Astrocyte (in vitro differentiated cells and primary cell): ENCODE measurements at places on chromosomes 7 and 10. TPM values are rescaled to one million over a fixed set of nuclear protein-coding genes. Genes with fewer than 3 reads are reported as not detected.

- H3K36me3 ChIP-seq = no peaks in the 10 kb centered on the region
- H3K4me1 ChIP-seq = peaks cover 10% of the 10 kb centered on the region
- H3K27ac ChIP-seq = no peak overlapping the region
- no peaks in the 10 kb centered on the region for H3K27me3 ChIP-seq
Observed at GRCh38 chr7:6316226-6316625, 43.8 kb upstream of the CYTH3 start.

GRCh38 chr10:4195213-4195612, 410.2 kb upstream of the KLF6 start:
- H3K36me3 ChIP-seq = no peaks in the 10 kb centered on the region
- peak; percentile 49 for DNase-seq
- H3K27ac ChIP-seq = no peak overlapping the region
- H3K4me3 ChIP-seq = no peak overlapping the region
- H3K27me3 ChIP-seq = no peaks in the 10 kb centered on the region

The LGI1 gene
- total RNA-seq = 0.41 and 2.0 TPM in 2 replicates

DNA sequence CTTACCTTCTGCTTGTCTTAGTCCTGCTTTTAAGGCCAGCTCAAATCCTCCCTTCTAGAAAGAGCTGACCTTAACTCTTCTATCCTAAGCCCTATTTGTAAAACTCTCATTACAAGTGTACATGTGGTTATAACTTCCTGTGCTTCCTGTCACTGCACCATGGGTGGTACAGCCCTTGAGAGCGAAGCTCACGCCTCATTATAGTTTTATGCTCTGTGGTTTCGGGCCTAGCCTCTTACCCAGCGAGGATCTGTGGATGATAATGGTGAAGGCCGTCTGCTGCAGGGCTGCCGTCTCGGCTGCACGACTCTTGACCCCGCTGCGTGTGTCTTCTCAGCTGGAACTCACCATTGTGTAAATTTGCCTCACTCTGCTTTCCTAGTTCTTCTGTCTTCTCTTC, 74.6 kb downstream of the CUL1 start:
- DNase-seq = peak; percentile 18
- peaks cover 16% of the 10 kb centered on the region for H3K4me1 ChIP-seq
- no peak overlapping the region for H3K4me3 ChIP-seq

- peaks cover 18% of the 10 kb centered on the region for H3K4me1 ChIP-seq
- DNase-seq = peak; percentile 74
- H3K27ac ChIP-seq = peak overlapping the region; percentile 42
- H3K4me3 ChIP-seq = no peak overlapping the region
Observed at GRCh38 chr10:73183667-73184281, 15.9 kb downstream of the FAM149B1 start.

The ENKUR gene
- total RNA-seq = 0.22 and 0.34 TPM in 2 replicates

DNA sequence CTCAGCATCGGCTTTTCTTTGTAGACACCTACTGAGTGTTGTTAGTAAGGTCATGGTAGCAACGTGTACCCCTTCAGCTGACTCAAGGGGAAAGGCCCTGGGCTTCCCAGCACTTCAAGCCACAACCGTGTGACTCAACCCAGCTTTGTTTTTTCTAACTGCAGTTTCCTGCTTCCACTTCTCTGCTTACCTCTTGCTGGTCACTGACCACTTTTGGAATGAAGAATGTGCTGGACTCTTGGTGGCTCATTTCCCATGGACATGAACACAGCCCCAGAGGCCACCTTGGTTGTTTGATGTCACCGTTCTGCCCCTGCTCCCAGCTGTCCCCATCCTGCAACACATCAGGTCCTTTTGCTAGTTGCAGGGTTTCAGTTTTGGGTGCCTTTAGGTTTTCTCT, 69.5 kb upstream of the ZNF438 start:
- DNase-seq = peak; percentile 92
- peak overlapping the region; percentile 77 for H3K27ac ChIP-seq
- H3K36me3 ChIP-seq = no peaks in the 10 kb centered on the region
- H3K4me1 ChIP-seq = peaks cover 31% of the 10 kb centered on the region
- H3K27me3 ChIP-seq = no peaks in the 10 kb centered on the region
- H3K4me3 ChIP-seq = no peak overlapping the region

DNA sequence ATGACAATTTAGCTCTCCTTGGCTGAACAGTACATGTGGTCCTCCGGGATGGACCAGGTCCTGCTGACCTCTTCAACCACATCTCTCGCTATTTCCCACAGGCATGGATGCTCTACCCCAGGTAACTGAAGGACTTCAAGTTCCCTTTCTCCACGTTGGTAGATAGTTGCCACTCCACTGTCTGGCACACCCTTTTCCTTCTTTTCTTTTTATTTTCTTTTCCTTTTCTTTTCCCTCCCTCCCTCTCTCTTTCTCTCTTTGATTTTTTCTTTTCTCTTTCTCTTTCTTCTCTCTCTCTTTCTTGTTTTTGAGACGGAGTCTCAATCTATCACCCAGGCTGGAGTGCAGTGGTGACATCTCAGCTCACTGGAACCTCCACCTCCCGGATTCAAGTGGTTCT, 2.8 kb upstream of the ACBD7 start:
- no peak for DNase-seq
- H3K27me3 ChIP-seq = peaks cover 3% of the 10 kb centered on the region
- peaks cover 8% of the 10 kb centered on the region for H3K4me1 ChIP-seq
- no peak overlapping the region for H3K27ac ChIP-seq
- no peak overlapping the region for H3K4me3 ChIP-seq
- H3K36me3 ChIP-seq = no peaks in the 10 kb centered on the region

The EPO gene
- total RNA-seq = not detected in 2 replicates

GRCh38 chr7:5603241-5604140, 178.0 kb downstream of the RNF216 start:
- no peak for DNase-seq
- no peak overlapping the region for H3K27ac ChIP-seq
- no peak overlapping the region for H3K4me3 ChIP-seq
- H3K4me1 ChIP-seq = peaks cover 8% of the 10 kb centered on the region
- H3K36me3 ChIP-seq = peaks cover 11% of the 10 kb centered on the region

DNA sequence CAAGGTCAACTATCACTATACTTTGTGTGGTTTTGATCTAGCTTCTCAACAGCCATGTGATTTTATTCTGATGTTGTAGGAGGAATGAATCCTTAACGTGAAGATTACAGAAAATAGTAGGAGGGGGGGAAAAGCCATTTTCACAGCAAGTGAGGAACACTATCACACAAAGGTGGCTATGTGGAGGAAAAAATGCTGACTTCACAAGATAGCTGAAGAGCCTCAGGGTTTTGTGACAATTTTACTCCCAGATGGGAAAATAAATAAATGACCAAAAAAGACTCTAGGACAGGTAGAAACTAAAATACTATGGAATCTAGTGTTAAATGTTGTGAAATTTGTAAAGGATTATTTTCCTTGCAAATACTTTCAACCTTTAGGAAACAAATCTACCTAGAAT, 281.0 kb downstream of the ADRA2A start:
- no peaks in the 10 kb centered on the region for H3K36me3 ChIP-seq
- H3K4me3 ChIP-seq = no peak overlapping the region
- no peaks in the 10 kb centered on the region for H3K4me1 ChIP-seq

DNA sequence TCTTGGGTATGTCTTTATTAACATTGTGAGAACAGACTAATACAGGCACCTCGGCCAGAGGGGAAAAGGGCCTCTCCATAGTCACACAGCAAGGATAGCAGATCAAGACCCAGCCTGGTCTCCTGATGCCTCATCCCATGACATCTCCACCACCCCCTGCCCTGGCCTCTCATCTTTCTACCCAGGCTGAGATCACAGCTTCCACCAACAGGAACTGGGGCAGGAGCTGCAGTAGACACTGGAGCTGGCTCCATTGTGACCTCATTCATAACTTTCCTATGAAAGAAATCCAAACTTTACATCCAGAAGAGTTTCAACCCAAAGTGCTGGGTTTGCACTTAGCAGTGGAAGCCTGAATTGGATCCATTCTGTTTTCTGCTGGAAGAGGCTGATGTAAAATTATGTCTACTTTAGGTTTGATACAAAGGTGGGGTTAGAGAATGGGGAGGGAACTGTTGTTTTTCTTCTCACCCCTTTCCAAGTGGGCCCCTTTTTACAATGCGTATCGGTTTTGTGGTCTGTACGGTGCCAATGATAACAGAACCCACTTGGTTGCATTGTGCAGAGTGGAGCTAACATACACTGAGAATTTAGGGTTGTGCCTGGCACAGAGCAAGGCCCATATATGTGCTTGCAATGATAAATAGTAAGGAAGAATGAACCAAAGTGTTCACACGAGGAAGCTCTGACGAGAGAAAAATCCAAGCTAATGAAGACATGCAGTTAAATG, 28.6 kb upstream of the INSIG1 start:
- no peak overlapping the region for H3K27ac ChIP-seq
- H3K27me3 ChIP-seq = no peaks in the 10 kb centered on the region
- H3K36me3 ChIP-seq = no peaks in the 10 kb centered on the region
- DNase-seq = no peak
- no peak overlapping the region for H3K4me3 ChIP-seq

DNA sequence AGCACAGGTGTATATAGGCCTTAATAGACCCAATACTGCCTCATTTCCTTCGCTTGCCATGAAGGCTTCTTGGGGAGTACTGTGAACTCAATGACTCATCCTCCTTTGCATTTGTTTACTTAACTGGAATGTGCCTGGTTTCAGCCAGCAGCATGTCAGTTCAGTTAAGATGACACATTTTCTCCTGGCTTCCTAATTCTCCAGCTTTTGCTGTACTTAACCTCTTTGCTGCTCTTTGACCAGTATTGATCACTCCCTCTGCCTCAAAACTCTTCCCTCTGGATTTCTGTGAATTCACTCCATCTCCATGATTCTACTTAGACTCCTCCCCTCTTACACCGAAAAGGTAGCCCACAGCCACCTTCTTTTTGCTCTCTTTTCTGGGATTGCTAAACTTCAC, 135.7 kb downstream of the MAGI2 start:
- H3K4me1 ChIP-seq = peaks cover 8% of the 10 kb centered on the region
- H3K27me3 ChIP-seq = no peaks in the 10 kb centered on the region
- peak; percentile 90 for DNase-seq
- no peak overlapping the region for H3K27ac ChIP-seq
- peak overlapping the region; percentile 20 for H3K4me3 ChIP-seq
- no peaks in the 10 kb centered on the region for H3K36me3 ChIP-seq
